ENCODE measurements at places on chromosomes 7 and 10. TPM values are rescaled to one million over a fixed set of nuclear protein-coding genes. Genes with fewer than 3 reads are reported as not detected.

FAM149B1 gene
- 29.9 TPM for total RNA-seq

GPR85 gene
- total RNA-seq = 2.8 TPM

ZNF804B gene
- total RNA-seq = not detected

FOXP2 gene
- total RNA-seq = 13.1 TPM

SNCG gene
- total RNA-seq = 3.2 TPM

SLC26A5 gene
- total RNA-seq = not detected

ACBD7 gene
- total RNA-seq = 0.32 TPM

GDF10 gene
- total RNA-seq = not detected

LRRC17 gene
- total RNA-seq = 4.9 TPM

BICC1 gene
- 189 TPM for total RNA-seq

Data from hair follicle dermal papilla cell (primary cell).